ENCODE measurements at places on chromosomes 3 and 15.

- DNase-seq: no peak
Measured at GRCh38 chr3:100606894-100607512, 2.4 kb upstream of the ADGRG7 start.

DNA sequence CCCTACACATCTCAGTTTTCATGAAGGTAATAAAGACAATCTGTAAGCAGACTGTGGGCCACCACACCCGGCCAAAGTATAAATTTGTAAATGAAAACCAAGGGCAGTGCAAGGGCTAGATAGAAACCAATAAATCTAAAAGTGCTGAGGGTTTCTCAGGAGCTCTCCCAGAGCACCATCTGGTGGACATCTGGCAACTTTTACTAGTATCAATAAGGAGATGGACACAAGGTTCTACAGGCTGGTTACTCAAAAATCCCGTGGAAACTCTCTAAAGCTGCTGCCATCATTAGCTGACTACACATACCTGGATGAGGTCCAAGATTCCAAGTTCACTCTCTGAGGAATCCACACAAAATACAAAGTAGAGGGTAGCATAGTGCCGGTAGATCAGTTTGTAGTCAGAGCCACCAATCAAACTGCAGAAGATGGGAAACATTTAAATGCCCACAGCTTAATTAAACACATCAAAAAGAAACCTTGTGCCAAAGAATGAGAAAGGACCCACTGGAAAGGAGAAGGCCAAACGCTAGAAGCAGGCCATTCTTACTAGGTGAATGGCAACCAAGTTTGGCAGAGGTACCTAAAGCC lies 5.5 kb downstream of the AP3S2 start:
- no peak for DNase-seq

DNA sequence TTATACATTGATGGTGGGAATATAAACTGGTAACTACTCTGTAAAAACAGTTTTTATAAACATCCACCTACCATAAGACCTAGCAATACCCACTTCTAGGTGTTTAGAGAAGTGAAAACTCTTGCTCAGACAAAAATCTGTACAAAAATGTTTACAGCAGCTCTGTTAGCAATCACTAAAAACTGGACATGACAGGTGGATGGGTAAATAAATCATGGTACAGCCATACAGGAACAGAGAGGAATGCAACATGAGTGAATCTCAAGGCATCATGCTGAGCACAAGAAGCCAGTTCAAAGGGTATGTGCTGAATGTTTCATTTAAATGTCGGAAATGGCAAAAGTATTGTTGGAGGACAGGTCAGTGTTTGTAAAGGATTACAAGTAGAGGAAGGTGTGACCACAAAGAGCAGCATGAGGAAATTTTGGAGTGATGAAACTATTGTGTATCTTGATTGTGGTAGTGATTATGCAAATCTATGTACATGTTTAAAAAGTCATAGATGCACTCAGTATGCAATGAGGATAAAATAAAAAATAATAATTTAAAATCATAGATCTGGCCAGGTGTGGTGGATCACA lies 2.8 kb upstream of the RNU5A-1 start:
- no peak for DNase-seq

- DNase-seq: no peak
Measured at GRCh38 chr15:55928955-55929354, 64.5 kb downstream of the NEDD4 start.

DNA sequence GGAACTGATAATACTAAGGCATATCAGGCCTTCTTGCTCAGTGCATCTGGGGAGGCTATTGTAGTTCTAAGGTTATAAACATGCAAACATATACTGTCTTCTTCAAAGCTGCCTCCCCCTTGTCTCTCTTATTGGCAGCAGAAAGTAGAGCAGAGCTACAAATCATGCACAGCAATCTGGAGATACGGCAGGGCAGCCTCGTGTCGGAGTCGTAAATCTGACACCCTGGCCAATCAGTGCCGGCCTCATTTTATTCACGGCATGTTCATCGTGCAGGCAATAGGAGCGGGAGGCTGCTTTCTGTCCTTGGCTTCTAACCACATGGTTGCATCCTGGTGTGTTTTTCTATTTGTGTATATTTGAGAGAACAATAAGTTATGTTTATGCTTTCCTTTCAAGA lies 300.2 kb upstream of the CNTN6 start:
- DNase-seq: no peak

- DNase-seq: no peak
Measured at GRCh38 chr3:151268267-151269235, 9.8 kb downstream of the P2RY14 start.

- no peak for DNase-seq
Measured at GRCh38 chr15:93150910-93151881, 62.2 kb upstream of the RGMA start.

- no peak for DNase-seq
Measured at GRCh38 chr3:138072796-138073195, 42.6 kb downstream of the DZIP1L start.

- DNase-seq: no peak
Measured at GRCh38 chr3:121958801-121959200, 63.2 kb downstream of the ILDR1 start.

GRCh38 chr3:55795296-55795695 lies 308.2 kb upstream of the WNT5A start:
- DNase-seq: no peak

DNA sequence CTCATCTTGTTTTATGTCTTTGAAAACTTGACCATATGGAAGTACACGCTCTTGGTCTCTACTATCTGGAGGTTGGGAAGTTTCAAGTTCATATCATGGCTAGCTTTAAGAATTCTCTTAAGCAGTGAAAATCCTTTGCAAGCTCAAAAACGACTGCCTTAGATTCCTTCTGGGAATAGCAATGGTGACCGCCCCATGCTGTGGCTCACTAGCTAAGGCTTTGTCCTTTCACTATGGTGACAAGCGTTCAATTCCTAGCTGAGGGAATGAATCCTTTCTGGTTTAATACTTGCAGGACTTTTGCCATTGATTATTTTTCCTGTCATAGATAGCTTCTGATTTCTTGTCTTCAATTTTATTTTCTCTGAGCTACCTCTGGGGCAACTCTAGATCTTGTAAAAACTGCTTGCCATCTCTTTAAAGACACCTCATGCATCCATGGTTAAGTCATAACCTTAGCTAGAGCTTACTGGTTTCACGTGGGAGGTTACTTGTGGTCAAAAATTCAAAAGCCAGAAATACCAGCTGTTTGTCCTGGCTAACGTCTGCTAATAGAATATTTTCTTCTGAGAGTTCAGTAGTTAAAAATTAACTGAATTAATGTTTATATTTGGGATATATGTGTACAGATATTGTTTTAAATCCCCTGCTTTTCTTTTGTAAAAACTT lies 673.4 kb upstream of the CBLB start:
- no peak for DNase-seq

DNA sequence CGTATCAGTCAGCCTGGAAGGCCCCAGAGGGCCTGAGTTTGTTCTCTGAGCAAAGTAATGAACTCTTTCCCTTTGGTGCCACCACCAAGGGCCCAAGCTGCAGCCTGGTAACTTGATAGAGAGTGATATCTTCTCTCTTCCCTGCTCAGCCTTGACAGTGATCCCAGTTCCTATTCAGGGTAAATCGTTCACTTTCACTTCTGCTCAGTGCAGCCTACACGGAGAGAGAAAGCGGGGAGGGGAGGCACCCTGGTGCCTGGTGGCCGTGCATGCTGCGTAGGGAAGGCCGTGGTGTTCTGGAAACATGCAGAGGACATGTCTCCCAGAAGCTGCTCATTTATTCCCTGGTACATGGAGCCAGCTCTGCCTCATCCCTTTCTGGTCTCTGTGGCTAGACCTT lies 54.9 kb downstream of the KIF9 start:
- no peak for DNase-seq

DNA sequence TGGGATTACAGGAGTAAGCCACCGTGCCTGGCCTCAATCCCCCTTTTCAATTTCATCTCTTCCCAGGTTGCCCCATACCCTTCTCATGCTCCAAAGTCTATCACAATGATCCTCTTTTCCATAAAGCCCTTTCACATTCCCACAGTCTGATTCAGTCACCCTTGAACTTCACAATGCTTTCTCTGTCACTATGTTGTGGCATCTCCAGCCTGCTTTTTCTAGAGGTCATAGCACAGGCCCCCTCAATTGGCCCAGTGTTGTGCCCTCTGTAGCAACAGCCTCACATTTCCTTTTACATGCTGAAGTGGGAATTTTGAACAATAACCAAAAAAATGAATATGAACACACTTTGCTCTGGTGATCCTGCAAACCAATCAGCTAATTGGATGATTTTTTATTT lies 21.5 kb downstream of the DRD3 start:
- no peak for DNase-seq

DNA sequence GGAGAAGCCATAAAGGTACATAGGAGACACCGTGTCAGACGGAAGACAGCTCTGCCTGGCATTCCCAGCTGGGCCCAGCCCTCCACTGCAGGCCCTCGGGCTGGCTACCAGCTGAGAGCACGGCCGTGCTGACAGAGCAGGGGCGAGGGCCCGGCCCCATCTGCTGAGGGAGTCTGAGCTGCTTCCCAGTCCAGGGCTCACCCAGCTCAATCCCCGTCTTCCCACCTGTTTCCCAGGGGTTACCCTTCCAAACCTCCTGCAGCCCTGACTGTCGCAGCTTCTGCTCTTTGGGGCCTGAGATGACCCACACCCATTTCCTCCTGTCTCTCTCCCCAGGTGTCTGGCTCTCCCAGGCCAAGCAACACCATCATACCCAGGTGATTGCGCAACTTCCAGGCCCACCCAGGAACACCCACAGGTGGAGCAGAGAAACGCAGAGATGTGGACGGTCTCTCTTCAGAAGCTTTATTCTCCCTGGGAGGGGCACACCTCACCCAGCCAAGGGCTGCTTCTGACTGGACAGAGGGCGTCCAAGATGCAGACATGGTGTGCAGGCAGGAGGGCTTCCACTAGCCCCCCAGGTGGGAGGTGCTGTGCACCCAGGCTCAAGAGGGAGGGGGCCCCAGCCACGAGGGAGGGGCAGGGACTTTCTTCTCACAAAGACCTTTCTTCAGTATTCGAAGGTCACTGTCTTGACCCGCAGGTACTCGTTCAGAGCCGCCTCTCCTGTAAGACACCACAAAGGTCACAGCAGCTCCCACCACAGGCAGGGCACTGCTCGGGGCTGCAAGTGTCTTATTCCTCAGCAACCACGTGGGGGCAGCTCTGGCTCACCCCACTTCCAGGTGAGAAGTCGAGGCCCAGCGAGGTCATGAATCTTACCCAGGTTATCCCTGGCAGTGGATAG lies 19.4 kb upstream of the SLC41A3 start:
- peak; percentile 95 for DNase-seq

DNA sequence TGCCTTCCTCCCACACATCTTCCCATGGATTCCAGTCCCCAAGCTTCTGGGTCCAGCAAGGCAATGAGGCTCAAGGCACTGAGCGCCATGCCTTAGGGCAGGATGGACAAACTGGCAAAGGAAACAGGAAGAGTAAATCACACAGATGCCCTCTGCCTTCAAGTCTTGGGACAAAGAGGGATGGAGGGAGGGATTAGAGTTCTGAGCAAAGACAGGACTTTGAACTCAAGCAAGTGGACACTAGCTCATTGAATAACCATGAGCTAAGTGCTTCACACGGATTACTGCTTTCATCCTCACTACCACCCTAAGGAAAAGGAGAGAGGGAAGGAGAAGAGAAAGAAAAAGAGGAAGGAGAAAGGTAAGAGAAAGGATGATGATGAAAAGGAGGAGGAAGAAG lies 7.6 kb upstream of the THBS1 start:
- DNase-seq: no peak

DNA sequence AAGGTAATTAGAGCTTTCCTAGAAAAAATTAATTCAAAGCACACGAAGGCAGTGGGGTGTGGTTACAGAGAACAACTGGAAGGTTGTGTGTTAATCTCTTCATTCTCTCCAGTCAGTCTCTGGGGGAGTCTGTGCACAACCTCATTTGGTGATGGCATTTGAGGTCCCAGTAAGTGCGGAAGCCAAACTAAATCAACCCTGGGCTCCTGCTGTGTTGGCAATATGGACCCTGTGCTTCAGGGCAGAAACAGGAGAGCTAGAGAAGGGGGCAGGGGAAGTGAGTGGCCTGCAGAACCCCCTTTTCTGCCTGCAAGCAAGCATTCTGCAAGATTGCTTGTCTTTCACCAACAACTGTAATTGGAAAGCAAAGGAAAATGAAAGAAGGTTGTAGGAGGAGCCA lies 195.9 kb upstream of the ST8SIA2 start:
- peak; percentile 37 for DNase-seq

GRCh38 chr3:117441851-117442250 lies 732.3 kb downstream of the TUSC7 start:
- no peak for DNase-seq

DNA sequence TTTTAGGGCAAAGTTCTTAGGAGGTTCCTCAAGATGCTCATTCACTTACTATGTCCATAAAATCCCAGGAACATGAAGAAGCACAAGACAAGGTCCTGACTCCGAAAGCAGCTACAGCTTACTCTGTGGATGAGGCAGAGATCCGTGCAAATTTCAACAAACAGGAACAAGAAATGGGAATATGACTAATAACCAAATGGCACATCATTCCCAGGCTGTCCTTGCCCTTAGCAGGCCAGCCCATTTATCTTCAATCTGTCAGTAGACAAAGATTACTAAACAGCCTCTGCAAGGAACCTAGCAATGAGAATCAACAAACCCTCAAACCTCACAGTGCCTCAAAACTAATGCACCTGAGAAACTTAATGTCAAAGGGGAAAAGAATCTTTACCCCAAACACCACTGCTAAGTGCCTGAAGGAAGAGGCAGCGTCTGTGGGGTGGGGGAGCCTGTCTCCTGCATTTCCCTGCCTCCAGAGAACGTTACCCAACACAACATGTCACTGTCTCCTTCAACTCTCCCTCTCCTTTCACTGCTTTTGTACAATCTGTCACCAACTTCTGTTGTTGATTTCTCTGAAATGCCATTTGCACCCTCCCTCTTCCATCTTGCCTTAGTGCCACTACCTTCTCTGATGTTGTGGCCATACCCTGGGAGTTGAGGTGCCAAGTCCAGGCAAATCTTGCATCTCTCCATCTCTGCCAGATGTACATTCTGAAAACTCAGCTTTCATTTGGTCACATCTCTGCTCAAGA lies 4.8 kb downstream of the TNFAIP8L3 start:
- DNase-seq: no peak

- DNase-seq: no peak
Measured at GRCh38 chr3:46399557-46399956, 7.3 kb downstream of the CCR5AS start.

- DNase-seq: no peak
Measured at GRCh38 chr15:75325922-75326321, 9.9 kb upstream of the COMMD4 start.

GRCh38 chr15:70053716-70054229 lies 43.9 kb downstream of the TLE3 start:
- no peak for DNase-seq

- no peak for DNase-seq
Measured at GRCh38 chr3:76134166-76134565, 348.8 kb upstream of the ZNF717 start.

GRCh38 chr3:141738891-141739363 lies 829 bp downstream of the RNF7 start:
- DNase-seq: no peak
